ENCODE measurements at places on chromosomes 5 and 9.

DNA sequence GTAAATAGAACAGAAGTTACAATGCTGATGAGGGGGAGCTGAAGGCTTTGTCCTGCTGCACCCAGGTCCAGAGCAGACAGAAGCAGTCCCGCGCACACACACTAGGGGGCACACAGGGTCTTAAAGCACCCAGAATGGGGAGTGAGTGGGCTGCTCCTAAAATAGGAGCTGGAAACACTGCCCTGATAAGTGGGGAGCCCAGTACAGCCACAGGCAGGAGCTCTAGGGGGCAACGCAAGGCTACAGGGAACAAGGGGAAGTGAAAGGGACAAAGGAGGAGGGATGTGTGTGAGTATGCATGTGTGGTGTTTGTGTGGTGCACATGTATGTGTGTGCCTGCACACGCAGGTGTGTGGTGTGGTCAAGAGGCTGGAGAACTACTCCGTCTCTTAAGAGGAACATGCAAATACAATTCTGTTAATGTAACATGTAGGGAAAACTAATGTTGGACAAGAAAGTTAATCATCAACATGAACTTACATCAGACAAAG, 191.5 kb downstream of the ROR2 start:
- peak; percentile 58 for DNase-seq

DNA sequence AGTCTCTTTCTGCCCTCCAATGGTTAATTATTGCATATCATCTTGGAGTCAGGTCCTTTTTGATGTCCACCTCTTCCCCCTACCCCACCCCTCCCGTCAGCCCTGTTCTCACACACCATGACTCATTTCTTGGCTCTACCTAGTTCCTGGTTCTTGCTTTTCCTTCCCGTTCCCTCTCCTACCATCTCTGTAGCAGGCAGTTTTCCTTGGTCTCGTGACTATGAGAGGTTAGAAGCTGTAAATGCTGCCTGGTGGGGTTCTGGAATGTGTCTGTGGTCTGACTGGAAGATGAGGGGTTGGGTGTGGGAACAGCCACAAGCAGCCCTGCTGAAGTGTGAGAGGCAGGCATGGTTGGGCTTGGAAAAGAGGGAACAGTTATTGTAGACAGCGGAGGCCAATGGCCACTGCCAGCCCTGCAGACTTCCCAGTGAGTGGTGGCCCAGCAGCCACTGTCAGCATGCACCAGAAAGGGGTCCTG, 18.2 kb downstream of the SLC22A5 start:
- DNase-seq, result peak; percentile 99

DNA sequence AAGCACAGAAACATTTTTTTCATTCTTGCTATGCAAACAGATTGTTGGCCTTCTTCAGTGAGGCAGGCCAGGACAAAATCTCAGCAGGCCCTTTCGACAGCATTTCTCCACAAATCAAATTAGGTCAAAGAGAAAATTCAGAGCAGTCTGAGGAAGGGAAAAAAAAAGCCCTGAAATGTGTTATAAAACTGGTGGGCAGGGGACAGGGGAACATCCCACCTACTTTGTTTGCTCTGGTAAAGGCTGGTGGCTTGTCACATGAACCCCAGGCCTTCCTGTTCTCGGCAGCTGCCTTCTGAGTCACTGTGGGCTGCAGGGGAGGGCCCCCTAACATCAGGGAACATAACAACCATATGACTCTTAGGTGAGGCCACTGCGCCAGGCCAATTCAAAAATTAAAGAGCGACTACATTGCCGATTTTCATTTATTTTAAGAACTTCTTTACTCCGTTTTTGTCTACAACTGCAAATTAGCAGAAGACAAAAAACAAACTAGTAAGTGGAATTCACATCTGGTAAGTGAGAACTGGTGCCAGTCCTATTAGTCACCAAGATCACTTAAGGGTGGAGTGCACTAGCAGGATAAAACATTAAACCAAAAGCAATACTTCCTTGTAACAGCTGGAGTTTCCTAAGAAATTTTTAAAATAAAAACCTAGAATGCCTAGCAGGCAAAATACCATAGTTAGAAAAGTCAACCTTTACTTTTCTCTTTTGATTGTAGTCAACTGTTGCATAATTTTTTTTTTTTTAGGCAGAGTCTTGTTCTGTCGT, 46.2 kb upstream of the DENND4C start:
- peak; percentile 90 for DNase-seq

GRCh38 chr5:151677776-151678545, 8.8 kb downstream of the SPARC start:
- peak; percentile 68 for DNase-seq

DNA sequence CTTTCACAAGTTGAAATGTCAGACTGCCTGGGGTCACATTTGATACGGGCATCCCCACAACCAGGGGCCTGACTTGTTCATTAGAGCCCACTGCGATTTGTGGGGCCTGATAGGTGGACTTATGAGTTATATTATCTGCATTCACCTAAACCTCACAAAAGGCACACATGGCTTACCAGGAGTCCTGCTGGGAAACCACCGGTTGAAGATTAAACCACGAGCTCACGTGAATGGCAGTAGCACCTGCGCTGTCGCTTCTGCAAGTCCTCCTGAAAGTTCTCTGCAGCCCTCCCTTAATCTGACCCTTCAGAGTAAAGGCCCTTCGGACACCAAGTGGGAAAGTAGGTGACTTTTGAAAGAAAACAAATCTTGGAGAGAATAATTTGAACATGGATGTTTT, 68.9 kb downstream of the PPIC start:
- no peak for DNase-seq

Measured in IMR-90 (cell line).